Muscle of arm (tissue), 14 donors: ENCODE measurements at places on chromosomes 7 and 10.
A peak's percentile ranks its signal among the peaks of the same experiment; 100 is the strongest.

DNA sequence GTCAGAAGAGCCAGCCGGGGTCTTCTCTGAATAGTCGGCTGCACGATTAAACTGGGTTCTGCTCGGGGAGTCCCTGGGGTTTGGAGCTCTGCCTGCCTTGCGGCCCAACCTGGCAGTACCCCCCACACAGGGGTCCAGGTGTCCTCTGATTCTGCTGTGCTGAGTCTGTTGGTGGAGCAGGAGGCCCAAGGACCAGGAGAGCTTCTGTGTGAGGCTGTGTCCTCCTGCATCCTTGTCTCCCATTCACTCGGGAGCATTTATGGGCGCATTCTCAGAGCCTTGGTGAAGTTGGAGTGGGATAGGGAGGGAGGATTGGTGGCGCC, 14.2 kb downstream of the INPP5A start:
- no peak for DNase-seq

DNA sequence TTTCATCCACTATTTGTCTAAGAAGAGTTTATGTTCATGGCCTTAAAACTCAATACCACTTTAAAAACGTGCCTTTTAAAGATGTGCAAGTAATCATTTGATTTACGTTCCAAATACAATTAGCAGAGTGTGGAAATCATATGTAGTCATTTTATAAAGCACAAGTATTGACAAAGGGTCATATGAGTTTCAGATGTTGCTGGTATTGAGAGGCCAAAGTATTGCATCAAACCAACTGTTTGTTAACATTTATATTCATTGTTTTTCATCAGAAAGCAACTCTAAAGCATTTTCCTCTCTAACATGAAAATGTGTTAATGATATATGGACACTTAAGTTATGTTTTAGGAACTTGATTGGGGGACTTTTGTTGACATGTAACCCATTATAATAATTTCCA, 11.5 kb upstream of the TSGA13 start:
- no peak for DNase-seq

- DNase-seq = no peak
Observed at GRCh38 chr7:87028636-87029035, 30.8 kb downstream of the ELAPOR2 start.

GRCh38 chr10:101889256-101890210, 45.9 kb upstream of the KCNIP2 start:
- peak; percentile 65 for DNase-seq

GRCh38 chr10:13525663-13526062, 3.2 kb downstream of the BEND7 start:
- DNase-seq = no peak
